ENCODE measurements at places on chromosomes 16 and 17. TPM values are rescaled to one million over a fixed set of nuclear protein-coding genes. Genes with fewer than 3 reads are reported as not detected.

Gene ARHGAP44
- 0.61 TPM for total RNA-seq

Gene CPHXL2
- not detected for total RNA-seq

Gene AOC2
- total RNA-seq: 1.9 TPM

Gene DPH1
- total RNA-seq: 20.2 TPM

Gene TMEM98
- 0.31 TPM for total RNA-seq

Gene EPX
- total RNA-seq: not detected

Gene TRAF4
- 171 TPM for total RNA-seq

Gene NOS2
- 0.05 TPM for total RNA-seq

Gene RNF112
- total RNA-seq: not detected

Gene DNAH17
- 1.6 TPM for total RNA-seq

Gene KRTAP2-1
- total RNA-seq: not detected

Gene TEX14
- 0.37 TPM for total RNA-seq

Gene MARVELD3
- not detected for total RNA-seq

Gene SOCS3
- 2.7 TPM for total RNA-seq

Gene RGS9
- total RNA-seq: 6.2 TPM

Gene TBX4
- total RNA-seq: not detected

Gene SDR42E2
- not detected for total RNA-seq

Gene LCAT
- total RNA-seq: 11.7 TPM

Gene PPL
- total RNA-seq: 0.11 TPM

Gene CDRT15
- total RNA-seq: not detected

Gene MRPS7
- total RNA-seq: 89.2 TPM

Gene NXPH3
- 0.11 TPM for total RNA-seq

Gene CFAP97D1
- not detected for total RNA-seq

Gene CCDC92B
- not detected for total RNA-seq

Gene SPATA32
- total RNA-seq: 0.21 TPM

Measured in GM12878 (cell line).